Common myeloid progenitor, CD34-positive (primary cell): ENCODE measurements at places on chromosomes 7 and 10.

DNA sequence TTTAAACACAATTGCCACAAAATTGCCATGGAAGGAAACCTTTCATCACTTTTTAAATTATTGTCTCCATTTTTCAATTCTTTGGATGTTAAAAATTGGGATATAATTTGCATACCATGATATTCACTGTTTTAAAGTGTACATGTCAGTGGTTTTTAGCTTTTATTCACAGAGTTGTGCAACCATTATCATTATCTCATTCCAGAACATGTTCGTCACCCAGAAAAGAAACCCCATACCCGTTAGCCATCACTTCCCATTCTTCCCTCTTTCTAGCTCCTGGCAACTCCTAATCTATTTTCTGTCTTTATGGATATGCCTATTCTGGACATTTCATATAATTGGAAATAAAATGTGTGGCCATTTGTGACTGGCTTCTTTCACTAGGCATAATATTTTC lies 260.3 kb upstream of the FERD3L start:
- DNase-seq: no peak

DNA sequence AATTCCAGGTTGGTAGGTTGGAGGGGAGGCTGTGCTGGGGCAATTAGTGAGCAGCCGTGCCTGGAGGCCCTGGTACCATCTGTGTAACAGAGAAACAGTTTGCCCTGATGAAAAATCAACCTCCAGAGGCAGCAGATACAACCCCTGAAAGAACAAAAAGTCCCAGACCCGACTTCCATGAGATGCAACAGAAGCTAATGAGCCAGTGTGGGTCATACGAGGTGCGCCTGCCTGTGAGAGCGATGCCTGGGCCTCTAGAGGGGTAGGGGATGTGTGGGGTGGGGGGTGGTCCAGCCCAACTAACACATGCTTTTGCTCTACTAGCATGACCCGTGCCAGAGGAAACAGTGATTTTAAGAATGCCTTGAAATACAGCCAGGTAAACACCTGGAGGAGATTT lies 39.3 kb downstream of the CELF2 start:
- no peak for DNase-seq

DNA sequence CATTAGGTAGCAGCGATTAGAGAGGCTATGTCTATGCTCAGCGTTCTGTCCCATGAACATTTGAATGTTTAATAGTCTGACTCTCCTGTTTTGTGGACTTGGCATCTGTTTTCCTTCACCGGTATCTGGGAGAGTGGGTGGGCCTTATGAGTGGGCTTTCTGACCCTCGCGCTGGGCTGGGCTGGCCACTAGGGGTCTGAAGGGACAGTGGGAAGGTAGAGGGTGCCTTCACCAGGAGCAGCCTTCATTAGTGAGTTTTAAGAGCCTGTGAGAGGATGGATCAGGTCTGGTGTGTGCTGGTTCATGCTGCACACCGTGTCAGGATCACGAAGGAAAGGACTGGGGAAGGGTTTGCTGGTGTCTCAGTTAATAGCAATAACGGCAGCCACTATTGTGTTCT lies 33.4 kb downstream of the DCLRE1A start:
- no peak for DNase-seq

DNA sequence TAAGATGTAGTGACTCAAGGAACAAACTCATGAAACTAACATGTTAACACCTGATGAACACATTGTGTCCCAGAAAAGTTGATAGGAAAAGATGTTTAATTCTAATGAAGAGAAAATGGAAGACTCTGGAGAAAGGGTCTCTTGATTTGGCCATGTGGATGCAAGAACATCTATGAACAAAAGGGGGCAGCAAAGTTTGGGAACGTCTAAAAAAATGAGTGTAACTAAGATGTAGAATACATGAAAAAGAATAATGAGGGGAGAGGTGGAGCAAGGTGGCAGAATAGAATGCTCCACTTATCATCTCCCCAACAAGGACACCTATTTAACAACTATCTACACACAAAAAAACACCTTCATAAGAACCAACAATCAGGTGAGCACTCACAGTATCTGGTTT lies 805.1 kb downstream of the TNS3 start:
- DNase-seq: peak; percentile 14

DNA sequence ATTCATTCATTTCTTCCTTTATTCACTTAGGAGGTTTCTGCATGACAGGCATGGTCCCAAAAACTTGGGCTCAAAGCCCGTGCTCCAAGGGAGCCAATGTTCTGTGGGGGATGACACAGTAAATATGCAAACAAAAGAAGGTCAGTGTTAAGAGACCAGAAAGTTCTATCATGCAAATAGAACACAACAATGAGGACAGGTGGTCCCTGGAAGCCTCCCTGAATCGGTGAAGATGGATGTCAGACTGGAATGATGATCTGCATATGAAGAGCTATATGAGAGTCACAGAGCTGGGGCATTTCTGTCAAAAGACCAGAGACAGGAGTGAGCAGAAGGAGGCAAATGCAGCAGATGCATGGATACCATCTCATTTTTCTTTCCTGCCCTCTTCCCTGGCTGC lies 129.0 kb downstream of the ABCA13 start:
- no peak for DNase-seq
